Activated CD4-positive, alpha-beta T cell treated with anti-CD3 and anti-CD28 coated beads, Interleukin-2, Interleukin-4, amounts not matched to agents 100 ng/mL and 50 ng/mL, durations not matched to agents 16 hours and 8 hours (primary cell): ENCODE measurements at places on chromosomes 11 and 22.

- no peak for DNase-seq
Observed at GRCh38 chr22:40376149-40376548, 5.8 kb downstream of the SGSM3 start.

- DNase-seq = no peak
Observed at GRCh38 chr22:36294293-36294620, 41.3 kb downstream of the APOL1 start.

- DNase-seq = peak; percentile 69
Observed at GRCh38 chr11:114159802-114160632, 100.5 kb downstream of the ZBTB16 start.

DNA sequence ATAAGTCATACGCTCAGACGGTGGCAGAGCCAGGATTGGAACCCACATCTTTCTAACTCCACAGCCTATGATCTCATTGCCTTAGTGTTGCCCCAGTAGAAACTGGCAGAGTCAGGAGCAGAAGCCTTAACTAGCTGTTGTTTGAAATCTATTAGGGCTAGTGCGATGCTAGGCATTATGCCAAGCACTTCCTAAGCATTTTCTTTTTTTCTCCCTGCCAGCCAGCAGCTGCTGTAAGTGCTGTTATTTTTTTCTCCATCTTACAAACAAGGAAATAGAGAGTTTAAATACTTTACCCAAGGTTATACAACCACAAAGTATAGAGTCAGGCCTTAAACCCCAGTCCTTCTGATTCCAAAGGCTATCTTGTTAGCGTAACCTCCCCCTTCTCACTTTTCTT is 161.0 kb upstream of the SORL1-AS1 start:
- no peak for DNase-seq

GRCh38 chr11:57634311-57634710 is 15.4 kb downstream of the YPEL4 start:
- no peak for DNase-seq

DNA sequence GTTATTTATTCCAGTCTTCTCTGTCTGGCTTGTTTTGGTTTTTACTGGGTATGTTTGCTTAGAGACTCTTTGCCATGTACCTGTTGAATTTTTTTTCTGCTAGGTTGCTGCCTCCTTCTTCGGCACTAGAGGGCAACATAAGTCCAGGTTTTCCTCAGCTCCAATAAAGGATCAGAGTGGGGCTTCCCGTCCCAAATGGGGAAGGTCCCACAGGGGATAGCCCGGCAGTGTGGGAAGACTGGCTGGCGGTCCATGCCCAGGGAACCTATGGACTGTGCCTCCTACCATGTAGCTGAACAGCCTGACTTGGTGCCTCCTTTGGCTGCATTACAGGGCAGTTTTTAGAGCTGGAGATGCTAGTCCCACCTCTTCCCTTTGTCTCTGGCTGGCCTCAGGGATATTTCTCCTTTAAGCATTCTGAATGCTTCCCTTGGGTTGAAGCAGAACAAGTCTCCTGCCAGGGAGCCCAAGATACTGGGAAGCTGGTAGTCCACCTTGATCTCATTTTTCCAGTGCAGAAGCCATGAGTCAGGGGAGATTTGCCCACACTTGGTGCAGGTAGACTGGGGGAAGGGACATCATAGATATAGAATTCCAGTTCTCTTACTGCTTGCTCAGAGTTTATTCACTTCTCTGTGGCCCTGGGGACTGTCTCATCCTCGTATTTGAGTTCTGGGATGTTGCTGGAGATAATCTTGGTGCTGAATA is 60.2 kb downstream of the BRD1 start:
- peak; percentile 59 for DNase-seq
